Transverse colon (tissue), 4 donors: ENCODE measurements at places on chromosomes 4 and X. TPM values are rescaled to one million over a fixed set of nuclear protein-coding genes. Genes with fewer than 3 reads are reported as not detected.

The RHOXF2B gene
- total RNA-seq: not detected

The ABCG2 gene
- total RNA-seq: 10.8 TPM

The IRF2 gene
- 85.3 TPM for total RNA-seq

- H3K36me3 ChIP-seq: no peaks in the 10 kb centered on the region
- H3K27ac ChIP-seq: no peak overlapping the region
- DNase-seq: no peak
- no peaks in the 10 kb centered on the region for H3K27me3 ChIP-seq
- H3K4me3 ChIP-seq: no peak overlapping the region
Measured at GRCh38 chr4:151934766-151935165, 174.0 kb upstream of the GATB start.

- DNase-seq: no peak
- H3K36me3 ChIP-seq: no peaks in the 10 kb centered on the region
- no peaks in the 10 kb centered on the region for H3K4me1 ChIP-seq
- H3K27ac ChIP-seq: no peak overlapping the region
Measured at GRCh38 chr4:16387448-16387847, 161.2 kb upstream of the TAPT1 start.

DNA sequence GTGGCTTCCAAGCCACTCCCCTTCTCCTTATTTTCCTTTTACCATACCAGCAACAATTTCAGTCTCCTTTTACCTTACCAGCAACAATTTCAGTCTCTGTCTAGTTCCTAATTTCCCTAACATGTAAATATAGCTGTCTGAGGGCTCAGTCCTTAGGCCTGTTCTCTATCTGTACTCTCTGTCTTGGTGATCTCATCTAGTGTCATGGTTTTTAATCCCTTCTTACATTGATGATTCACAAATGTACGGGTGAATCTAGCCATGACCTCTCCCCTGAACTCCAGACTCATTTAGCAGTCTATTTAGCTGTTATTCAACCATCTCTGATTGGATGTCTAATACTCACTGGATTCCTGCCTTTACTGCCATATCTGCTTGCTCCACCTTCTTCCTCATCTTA is 7.2 kb downstream of the IL15 start:
- H3K27me3 ChIP-seq: no peaks in the 10 kb centered on the region
- DNase-seq: no peak
- no peak overlapping the region for H3K4me3 ChIP-seq

The NMU gene
- total RNA-seq: not detected

DNA sequence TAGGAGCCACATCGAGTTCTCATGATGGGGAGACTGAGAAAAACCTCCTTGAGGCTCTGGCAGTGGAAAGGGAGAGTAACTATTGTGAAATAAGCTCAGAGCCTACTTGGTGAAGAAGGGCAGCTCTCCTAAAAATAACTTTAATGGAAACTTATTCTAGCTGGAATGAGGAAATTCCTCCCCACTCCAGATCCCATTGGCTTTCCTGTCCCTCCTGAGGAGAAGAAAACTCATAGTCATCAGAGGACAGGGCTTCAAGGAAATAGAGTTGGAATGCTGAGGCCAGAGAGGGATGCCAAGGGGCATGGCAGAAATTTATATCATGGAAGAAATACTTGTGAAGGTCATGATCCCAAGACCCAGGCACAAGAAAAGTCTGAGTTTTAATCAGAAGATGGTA is 70.7 kb upstream of the TAPT1 start:
- no peaks in the 10 kb centered on the region for H3K36me3 ChIP-seq
- no peaks in the 10 kb centered on the region for H3K4me1 ChIP-seq

DNA sequence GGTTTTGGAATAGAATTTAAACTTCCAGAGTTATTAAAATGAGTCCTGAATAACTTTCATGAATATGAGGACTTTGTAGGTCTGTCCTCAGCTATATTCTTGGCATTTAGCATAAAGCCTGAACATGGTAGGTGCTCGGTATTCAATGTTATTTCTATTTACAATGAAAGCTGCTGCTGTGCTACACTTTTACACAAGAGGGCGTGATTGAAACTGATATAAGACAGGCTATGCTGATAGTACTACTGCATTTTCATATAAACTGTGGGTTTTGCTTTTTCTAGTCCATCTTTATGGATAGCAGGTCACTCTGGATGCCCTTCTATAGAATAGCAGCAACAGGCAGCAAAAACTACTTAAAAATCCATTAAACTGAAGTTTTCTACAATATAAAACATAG is 12.3 kb upstream of the GNPDA2 start:
- no peak overlapping the region for H3K27ac ChIP-seq
- H3K4me3 ChIP-seq: no peak overlapping the region
- no peaks in the 10 kb centered on the region for H3K4me1 ChIP-seq
- peaks cover 10% of the 10 kb centered on the region for H3K27me3 ChIP-seq

DNA sequence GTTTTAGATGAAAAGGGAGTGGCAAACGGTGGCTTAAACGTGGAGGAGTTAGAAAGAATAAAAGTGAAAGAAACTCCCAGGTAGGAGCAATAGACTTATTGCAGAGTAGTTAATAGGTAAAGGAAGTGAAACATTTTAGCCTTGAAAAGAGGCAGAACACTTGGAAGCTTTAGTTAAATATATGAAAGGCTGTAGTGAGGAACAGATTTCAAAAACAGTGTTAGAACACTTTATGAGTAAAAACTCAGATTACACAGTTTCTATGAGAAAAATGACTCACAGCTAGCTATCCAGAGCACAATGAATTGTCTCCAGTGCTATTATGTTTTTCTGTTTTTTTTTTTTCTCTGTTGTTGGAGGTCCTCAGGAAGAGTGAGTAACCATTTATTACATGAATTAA is 45.8 kb downstream of the TACR3 start:
- H3K4me1 ChIP-seq: no peaks in the 10 kb centered on the region
- no peak for DNase-seq
- no peaks in the 10 kb centered on the region for H3K36me3 ChIP-seq

DNA sequence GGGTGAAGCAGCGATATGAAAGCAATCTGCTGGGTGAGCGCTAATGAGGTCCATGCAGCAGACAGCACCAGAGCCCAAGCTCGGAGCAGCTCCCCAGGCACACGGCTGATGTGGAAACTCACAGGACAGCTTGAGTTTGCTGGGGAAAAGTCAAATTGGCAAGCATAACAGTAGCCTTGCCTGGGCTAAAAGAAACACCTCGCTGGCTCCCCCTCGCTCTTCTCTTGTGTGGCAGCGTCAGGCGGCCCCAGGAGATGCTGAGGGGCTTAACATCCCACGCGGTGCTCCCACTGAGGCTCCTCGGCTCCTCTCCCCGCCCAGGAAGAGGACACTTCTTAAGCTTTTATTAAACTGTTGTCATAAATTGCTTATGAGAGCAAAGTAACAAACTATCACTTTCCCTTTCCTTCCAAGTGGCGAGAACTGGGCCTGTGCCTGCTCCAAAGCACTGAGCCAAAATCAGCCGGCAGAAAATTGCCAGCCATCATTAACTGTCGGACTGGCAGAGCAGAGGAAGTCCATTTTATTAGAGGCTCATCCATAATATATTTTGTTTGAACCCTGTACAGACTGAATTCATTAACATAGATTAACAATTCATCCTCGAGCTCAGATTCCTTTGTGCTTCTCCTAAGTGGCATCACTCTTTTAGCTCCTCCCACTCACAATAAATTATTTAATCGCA is 111.4 kb downstream of the TSPAN5 start:
- H3K4me1 ChIP-seq: no peaks in the 10 kb centered on the region
- no peaks in the 10 kb centered on the region for H3K36me3 ChIP-seq
- H3K4me3 ChIP-seq: peak overlapping the region; percentile 20
- DNase-seq: no peak

DNA sequence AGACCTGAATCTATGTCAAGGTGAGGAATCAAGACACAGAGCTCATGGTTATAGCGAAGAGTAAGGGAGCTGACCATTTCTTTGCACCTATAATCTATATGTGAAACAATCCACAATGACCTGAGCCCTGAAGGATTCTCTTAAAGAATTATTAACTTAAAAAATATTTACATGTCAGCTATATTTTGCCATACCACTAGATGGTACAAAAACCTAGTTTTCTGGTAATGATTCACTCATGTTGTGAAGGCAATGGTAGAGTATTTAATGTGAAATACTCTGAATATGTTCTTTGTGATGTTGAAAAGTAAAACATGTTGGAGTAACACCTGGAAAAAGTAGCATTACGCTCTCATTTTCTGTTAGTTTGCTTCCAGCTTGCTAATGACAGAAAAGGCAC is 40.0 kb downstream of the VGLL1 start:
- no peaks in the 10 kb centered on the region for H3K36me3 ChIP-seq
- no peak overlapping the region for H3K27ac ChIP-seq
- H3K27me3 ChIP-seq: no peaks in the 10 kb centered on the region
- H3K4me1 ChIP-seq: no peaks in the 10 kb centered on the region
- no peak overlapping the region for H3K4me3 ChIP-seq

The LETM1 gene
- total RNA-seq: 287 TPM

The TAF7L gene
- 0.75 TPM for total RNA-seq

The GAGE12H gene
- total RNA-seq: not detected

The SORCS2 gene
- 0.48 TPM for total RNA-seq

DNA sequence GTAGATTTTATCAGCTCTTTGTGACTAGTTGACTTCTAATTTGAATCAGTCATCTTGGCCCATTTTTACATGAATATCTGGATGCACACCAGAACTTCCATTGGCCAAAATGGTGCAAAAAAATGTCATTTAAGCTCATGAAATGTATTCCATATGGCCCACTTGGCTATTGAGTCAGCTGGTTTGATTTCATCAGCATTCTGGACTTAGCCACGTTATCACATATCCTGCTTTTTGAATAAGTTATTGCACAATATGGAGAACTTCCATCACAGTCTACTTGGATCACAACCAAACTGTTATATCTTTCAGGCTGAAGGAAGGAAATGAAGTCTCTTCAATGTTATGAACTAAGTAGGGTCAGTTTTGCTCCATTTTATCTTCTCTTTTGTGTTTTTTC is 640.6 kb downstream of the PCDH7 start:
- no peak for DNase-seq
- H3K36me3 ChIP-seq: no peaks in the 10 kb centered on the region
- no peak overlapping the region for H3K4me3 ChIP-seq
- H3K4me1 ChIP-seq: no peaks in the 10 kb centered on the region

DNA sequence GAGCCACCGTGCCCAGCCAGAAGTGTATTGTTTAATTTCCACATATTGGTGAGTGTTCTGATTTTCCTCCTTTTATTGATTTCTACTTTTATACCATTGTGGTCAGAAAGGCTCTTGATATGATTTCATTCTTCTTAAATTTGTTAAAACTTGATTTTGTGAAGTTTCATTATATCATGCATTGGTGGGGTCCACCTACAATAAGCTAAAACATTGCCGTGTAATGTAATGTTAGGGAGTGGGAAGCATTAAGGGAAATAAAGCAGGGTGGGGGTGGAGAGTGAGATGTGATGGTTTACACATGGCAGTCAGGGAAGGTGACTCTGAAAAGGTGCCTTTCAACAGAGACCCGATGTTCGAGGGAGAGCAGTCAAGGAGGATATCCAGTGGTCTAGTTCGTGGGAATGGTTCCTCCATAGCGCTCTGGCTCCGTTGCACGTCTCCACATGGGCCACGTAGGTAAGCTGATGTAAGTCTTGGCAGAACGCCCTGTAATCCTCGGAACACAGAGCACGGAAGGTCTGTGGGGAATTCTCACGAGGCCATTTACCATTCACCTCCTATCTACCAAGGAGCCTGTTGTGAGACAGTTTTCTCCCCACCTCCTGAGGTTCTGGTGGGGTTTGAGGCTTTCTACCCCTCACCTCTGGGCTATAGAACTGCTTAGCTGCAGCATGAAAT is 7.7 kb upstream of the WDR13 start:
- no peak overlapping the region for H3K27ac ChIP-seq
- H3K4me1 ChIP-seq: no peaks in the 10 kb centered on the region
- no peaks in the 10 kb centered on the region for H3K27me3 ChIP-seq
- no peak for DNase-seq

DNA sequence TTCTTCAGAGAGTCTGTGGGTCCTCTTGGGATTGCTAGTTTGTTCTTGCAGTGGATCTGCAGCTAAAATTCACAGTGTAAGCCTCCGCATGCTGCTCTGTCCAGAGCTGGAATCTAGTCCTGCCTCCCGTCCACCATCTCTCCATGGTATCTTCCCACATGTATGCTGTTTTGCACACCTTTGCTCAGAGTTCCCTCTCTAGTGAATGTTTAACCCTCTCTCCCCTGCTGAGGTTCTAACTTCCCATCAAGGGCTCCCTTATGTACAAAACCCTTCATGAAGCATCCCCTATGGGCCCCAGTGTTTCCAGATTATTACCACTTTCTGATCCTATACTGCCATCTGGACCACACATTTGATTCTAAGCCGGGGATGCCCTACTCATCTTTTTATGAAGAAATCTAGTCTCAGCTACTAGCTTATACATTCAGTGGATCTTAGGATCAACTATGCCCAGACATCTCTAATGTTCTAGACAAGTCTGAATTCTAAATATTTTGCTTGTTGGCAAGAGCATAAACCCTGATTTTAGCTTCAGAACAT is 157.3 kb downstream of the CPEB2 start:
- H3K4me3 ChIP-seq: no peak overlapping the region
- no peaks in the 10 kb centered on the region for H3K36me3 ChIP-seq
- DNase-seq: no peak
- no peak overlapping the region for H3K27ac ChIP-seq
- no peaks in the 10 kb centered on the region for H3K4me1 ChIP-seq
- H3K27me3 ChIP-seq: no peaks in the 10 kb centered on the region

GRCh38 chr4:88779431-88779830 is 81.8 kb upstream of the NAP1L5 start:
- peaks cover 22% of the 10 kb centered on the region for H3K36me3 ChIP-seq
- no peaks in the 10 kb centered on the region for H3K4me1 ChIP-seq
- no peak overlapping the region for H3K4me3 ChIP-seq
- DNase-seq: no peak
- no peak overlapping the region for H3K27ac ChIP-seq
- no peaks in the 10 kb centered on the region for H3K27me3 ChIP-seq

The ATP2B3 gene
- not detected for total RNA-seq
